NCI-H510A (cell line): ENCODE measurements at places on chromosomes 1 and 21.

- DNase-seq: no peak
Observed at GRCh38 chr21:46146856-46147255, 8.5 kb downstream of the FTCD start.

GRCh38 chr1:34781071-34781843 lies at the start of gene GJB3:
Gene GJB3, plus strand, starts transcription at chr1:34781214. Its CDS starts 3,549 bp downstream, at chr1:34784763.
- peak; percentile 76 for DNase-seq

GRCh38 chr1:28037946-28038345 lies 50.5 kb downstream of the EYA3 start:
- DNase-seq: no peak

- no peak for DNase-seq
Observed at GRCh38 chr1:59475737-59476136, 178.8 kb downstream of the FGGY start.

- DNase-seq: no peak
Observed at GRCh38 chr1:101006553-101006952, 19.0 kb downstream of the DPH5 start.

DNA sequence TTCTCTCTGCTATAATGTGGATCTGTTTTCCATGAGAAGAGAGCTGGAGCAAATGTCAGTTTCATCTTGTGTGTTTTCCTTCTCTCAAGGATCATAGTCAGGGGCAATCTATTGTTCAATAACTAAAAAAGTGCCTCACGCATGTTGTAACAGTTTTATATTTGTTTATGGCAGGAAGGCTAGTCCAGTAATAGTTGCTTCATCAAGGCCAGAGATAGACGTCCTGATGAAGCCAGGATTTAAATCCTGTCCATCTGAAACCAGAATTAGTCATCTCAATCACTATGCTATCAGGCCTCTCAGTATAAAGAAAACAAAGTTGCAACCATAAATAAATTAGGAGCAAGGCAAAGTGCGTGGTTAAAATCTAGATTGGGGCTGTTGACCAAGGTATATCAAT lies 30.2 kb upstream of the DUSP10 start:
- no peak for DNase-seq

DNA sequence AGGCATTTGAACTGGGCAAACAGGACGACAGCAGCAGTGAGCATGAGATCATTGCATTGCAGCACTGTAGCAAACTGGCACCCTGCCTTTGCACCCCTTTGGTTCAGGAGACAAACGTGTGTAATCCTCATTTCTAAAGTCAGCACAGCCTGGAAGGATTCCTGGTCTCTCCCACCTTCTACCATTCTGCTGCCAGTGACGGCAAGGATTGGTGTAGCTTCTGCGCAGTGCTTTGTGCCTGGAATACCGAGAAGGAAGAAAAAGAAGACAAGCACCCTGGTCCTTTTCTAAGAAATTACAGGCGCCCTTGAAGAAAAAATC lies 805.3 kb downstream of the USP25 start:
- DNase-seq: no peak

GRCh38 chr1:10637834-10638558 lies 158.4 kb downstream of the CASZ1 start:
- no peak for DNase-seq
